NCI-H526 treated with DMSO at 0.1 percent for 48 hours (cell line): ENCODE measurements at places on chromosomes 1 and 21.

- no peak for DNase-seq
Measured at GRCh38 chr1:212938846-212939245, 11.5 kb upstream of the VASH2 start.

DNA sequence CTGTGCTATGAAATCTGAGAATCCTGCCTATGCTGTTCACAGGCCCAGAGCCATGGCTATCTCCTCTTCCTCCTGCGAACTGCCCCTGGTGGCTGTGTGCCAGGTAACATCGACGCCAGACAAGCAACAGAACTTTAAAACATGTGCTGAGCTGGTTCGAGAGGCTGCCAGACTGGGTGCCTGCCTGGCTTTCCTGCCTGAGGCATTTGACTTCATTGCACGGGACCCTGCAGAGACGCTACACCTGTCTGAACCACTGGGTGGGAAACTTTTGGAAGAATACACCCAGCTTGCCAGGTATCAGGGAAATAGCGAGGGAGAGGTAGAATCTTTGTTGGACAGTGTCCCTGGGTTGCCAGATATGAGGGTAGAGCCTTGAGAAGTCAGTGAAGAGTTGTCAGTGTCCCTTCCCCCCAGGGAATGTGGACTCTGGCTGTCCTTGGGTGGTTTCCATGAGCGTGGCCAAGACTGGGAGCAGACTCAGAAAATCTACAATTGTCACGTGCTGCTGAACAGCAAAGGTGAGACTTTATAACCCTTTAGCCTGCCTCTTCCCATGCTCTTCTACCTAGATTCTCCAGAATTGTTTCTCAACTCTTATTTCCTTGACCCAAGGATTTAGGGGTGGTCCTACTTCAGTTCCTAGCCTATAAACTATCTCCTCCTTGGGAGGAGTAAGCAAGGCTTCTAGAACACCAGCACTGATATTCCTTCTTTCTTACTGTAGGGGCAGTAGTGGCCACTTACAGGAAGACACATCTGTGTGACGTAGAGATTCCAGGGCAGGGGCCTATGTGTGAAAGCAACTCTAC lies 1.4 kb downstream of the NIT1 start:
- no peak for DNase-seq

DNA sequence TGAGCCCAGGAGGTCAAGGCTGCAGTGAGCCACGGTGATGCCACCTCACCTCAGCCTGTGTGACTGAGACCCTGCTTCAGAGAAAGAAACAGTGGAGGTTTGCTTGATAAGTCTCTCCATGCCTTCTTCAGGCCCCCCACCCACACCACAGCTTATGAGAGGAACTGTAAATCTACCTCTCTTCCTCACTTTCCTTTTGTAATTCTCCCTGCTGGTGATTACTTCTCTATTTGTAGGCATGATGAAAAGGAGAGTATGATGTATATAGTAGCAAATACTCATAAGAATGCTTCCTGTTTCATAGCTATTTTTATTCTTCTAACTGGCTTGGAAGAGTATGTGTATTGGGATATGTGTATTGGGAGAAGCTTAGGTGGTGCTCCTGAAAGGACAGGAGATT lies 186.3 kb downstream of the VPS13D start:
- no peak for DNase-seq

DNA sequence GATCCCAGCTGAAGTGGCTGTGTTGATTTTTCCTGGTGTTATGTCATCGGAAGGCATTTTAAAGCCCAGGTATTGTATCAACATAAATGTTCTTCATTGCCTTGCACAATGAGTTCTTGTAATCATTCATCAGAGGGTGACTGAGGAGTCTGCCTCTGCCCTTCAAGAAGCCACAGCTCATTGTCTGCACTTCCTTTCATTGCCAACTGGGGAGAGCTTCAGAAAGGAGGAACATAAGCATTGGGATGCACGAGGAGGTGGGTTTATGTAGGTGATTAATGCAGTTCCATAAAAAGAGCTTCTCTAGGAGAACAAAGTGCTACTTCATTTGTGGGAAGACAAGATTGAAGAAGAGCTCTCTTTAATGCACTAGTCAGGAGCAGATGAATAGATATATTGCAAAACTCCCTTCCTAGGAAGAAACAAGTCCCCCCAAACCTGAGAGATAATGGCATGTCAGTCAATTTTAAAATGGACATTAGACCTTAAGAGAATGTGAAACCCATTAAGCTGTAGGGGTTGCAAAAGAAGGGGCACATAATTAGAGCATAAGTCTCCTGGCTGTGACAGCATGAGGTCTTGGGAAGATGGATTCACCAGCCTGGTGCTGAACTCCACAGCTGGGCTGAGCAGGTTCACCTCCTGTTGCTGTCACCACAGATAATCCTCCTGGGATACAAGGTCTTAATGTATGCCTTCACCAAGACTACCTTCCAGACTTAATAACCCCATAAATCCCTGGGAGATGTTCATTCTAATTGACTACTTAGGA lies 124.6 kb downstream of the BACH1 start:
- DNase-seq, result no peak

DNA sequence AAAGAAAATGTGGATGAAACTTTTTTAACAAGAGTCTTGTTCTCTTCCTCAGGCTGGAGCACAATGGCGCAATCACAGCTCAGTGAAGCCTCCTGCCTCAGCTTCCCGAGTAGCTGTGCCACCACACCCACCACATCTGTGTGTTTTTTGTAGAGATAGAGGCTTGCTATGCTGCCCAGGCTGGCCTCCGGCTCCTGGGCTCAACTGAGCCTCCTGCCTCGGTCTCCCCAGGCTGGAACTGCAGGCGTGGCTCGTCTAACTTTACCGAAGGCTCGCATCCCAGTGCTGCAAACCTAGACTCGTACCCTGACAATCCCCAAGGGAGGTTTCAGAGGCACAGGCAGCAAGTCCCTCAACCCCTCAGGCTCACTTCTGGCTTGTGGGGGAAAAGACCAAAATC lies 14.5 kb downstream of the SSU72 start:
- no peak for DNase-seq

DNA sequence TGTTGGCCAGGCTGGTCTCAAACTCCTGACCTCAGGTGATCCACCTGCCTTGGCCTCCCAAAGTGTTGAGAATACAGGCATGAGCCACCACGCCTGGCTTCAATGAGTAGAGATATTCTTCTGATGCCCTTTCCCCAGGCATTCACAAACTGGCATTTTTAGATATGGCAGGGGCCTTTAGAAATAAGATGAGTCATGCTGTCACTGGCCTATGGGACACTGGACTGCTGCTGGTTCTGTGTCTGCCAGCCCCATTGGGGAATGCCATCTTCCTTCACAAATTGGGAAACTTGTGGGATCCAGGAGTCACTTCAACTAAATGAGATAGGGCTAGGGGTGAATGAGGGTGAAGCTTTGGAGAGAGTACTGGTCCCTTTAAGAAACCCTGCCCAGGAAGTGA lies 16.0 kb downstream of the KLHDC8A start:
- no peak for DNase-seq

- no peak for DNase-seq
Measured at GRCh38 chr1:31924839-31925238, 13.3 kb downstream of the PTP4A2 start.

DNA sequence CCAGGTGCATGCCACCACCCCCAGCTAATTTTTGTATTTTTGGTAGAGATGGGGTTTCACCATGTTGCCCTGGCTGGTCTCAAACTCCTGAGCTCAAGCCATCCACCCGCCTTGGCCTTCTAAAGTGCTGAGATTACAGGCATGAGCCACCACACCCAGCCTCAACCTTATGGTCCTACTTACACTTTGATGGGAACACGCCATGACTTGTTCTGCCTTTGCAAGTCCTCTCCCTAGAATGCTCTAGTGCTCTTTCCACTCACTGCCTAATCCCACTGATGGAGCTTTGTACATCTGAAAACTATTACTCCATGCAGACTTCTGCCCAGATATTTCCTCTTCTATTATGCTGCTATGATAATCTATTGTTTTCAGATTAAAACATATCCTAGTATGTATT lies 174.3 kb downstream of the DAB1 start:
- no peak for DNase-seq

DNA sequence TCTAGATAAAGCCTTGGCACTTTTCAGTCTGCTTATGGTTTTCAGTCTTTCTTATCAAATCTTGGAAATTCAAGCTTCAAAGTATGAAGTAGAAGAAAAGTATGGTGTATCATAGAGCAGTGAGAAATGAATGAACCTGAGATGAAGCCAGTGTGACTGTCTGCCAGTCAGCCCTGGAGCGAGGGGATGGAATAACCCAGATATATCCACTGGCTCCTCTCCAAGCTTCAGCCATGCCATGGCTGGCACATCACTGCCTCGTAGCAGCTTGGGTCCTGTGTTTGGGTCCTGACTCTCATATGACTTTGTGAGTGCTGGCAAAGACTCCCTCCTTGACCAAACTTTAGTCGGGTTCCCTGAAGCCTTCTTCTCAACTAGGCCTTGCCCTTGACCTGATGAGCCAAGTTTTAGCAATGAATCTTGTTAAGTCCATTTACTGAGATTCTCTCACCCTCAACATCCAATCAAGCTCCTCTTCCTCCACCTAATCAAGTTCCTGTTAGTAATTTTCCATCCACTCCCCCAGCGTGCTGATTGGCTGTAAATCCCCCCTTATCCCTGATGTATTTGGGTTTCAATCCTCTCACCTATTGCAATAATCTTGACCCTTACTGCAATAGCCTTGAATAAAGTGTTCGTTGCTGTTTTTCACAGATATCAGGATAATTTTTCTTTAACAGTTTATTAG lies 62.5 kb upstream of the PRDX6 start:
- DNase-seq, result no peak

DNA sequence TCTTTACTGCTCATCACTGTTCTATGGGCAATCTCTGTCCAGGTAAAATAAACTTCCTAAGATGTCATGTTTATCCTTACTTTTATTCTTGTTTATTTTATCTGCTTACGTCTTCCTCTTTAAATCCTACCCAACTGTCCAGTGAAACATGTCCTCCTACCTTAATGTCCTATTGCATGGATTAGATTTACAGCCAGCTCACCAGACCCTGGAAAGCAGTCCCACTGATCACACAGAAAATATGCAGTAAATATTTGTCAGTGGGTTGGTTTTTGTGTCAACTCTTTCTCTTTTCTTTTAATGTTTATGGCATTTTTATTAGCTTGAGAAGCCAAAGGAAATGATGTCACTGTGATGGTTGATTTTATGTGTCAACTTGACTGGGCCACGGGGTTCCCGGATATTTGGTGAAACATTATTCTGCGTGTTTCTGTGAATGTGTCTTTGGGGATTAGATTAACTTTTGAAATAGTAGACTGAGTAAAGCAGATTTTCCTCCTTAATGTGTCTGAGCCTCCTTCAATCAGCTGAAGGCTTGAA lies 258.3 kb downstream of the SRGAP2C start:
- no peak for DNase-seq

DNA sequence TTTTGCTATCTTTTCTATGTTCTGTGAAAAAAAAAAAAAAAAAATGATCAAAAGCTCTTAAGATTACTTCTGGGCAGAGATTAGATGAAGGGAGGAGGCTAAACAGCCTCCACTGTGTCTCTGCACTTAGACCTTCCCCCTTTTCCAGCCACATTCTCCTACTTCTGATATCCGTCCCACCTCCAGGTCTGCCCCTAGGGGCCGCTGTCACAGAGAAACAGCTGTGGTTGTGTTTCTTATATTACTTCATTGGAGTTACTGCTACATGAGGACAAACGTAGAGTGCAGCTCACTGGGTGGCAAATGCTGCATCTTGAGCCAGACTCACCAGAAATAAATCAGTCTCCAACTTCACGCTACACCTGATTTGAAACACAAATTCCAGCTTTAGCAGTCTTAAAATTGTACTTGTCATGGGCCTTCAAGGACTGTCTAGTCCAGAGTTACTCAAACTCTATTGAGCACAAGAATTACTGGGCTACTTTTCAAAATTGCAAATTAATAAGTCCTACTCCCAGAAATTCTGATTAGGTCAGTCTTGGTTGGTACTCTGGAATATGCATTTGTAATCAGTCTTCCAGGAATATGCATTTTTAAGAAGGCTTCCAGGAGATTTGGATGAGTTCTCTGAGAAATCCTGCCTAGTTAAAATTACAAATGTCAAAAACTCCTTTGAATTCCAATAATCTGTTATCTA lies 125.2 kb upstream of the PTBP2 start:
- DNase-seq, result peak; percentile 1

- DNase-seq, result no peak
Measured at GRCh38 chr1:240399381-240399780, 212.6 kb downstream of the GREM2 start.

GRCh38 chr1:12201352-12202189 lies 28.3 kb upstream of the VPS13D start:
- DNase-seq, result no peak

GRCh38 chr1:116365353-116365780 lies 7.7 kb upstream of the ATP1A1 start:
- no peak for DNase-seq

DNA sequence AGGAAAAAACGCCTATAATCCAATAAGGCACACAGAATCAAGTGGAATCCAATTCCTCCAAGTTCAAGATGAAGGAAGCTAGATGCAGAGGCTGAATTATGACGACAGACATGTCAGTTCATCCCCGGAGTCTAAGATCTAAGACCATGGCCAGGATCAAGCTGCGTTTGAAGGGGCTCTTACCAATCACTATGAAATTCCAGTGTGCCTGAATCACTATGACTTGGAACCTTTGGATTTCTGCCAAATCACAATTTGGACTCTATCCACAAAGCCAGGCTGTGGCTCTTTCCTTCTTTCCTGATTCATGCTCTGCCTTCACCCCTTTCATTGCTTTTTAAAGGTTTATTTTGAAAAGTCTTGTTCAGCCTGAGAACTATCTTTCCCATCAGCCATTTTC lies 17.1 kb downstream of the OLIG2 start:
- DNase-seq, result no peak

GRCh38 chr1:38028105-38028591 lies 15.6 kb downstream of the UTP11 start:
- DNase-seq, result no peak

GRCh38 chr1:6731905-6732304 lies 30.3 kb upstream of the DNAJC11 start:
- DNase-seq, result no peak

DNA sequence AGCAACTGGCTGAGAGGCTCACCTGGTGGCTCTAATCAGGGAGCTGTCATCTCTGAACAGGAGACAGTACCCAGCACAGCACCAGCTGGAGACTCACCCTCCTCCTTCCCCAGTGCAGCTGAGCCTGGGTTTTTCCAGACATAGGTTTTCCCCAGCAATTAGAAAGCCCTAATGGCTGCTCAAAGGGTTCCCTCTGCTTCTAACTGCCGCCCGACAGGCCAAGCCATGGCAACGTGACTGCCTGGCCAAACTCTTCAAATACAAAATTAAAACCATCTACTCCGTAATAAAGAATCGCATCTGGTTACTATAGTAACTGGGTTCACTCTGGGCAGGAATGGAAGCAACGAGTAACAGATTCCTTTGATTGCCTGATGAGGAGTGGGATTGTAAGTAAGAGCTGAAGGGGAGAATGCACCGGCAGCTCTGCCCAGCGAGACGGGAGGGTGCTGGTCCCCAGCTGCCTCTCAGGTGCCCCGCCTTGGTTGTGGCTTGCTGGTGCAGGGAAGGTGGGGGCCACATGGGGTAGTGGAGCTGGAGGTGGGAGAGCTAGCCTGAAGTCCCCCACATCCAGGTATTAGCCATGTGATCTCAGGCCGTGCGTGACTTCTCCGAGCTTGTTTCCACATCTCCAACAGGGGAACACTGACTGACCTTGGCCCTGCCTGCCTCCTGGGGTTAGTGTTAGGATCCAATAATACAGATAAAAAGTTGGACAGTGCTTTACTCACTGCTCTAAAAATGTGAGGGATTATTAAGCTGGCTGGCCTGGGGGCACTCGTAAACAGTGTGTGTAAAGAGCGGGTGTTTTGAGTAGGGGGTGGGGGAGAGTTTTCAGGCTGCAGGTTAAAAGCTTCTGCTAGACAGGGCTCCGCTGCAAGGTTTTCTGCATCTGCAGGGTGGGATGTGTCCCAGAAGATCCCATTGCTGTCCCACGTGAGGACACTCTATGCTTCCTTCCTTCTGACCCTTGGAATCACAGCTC lies 94.2 kb downstream of the KCNN3 start:
- no peak for DNase-seq
